SIG-M5 (cell line): ENCODE measurements at places on chromosomes 4 and X.

DNA sequence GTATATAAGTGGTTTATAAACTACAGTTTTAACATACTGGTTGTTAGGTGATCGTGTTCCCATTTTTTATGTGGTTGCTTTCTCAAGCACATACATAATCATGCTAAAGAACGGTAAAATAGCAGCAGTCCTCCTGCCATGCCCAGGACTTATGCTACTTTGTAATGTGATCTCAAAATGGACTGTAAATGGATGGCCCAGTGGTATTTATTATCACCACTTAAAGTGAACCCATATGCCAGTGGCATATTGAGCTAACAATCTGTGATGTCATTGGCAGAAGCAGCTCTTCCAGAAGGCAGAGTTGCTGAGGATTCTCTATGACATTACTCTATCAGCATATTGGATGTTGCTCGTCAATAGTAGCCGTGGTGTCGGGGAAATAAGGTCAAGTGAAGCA lies 28.6 kb downstream of the ANK2 start:
- no peak for DNase-seq

DNA sequence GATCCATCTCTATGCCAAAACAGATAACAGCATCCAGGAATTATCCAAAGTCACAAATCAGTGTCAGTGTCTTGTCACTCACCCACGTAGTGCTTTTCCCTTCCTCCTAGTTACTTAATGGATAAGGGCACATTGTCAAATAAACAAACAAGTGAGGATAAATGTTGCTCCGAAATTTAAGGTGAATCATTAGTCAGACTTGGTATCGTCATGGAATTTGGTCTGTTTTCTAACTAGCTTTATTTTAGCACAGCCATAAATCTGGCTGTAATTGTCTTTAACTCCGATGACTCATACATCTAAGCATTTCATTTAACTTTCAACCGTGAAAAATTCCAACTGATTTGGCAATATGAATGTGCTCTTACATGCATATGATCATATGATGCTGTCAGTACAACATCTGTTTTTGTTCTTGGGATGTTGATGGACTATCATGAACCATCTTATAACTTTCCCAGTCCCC lies 83.3 kb downstream of the SNCA start:
- no peak for DNase-seq

GRCh38 chrX:129877401-129877800 lies 28.6 kb upstream of the UTP14A start:
- DNase-seq: no peak

- no peak for DNase-seq
Observed at GRCh38 chr4:81722290-81722851, 250.7 kb upstream of the RASGEF1B start.

DNA sequence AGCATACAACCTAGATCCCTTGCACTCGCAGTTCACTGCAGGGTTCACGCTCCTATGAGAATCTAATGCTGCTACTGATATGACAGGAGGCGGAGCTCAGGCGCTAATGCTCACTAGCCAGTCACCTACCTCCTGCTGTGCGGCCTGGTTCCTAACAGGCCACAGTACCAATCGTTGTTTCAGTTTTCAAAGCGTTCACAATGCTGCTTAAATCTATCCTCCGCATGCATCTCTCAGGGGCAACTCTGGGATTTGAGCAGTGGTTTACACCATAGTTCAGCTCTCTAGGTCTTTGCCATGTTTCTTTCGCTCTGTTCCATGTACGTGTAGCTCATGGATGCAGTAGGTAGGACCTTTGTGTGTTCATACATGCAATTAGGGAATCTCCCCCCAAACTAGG lies 47.2 kb downstream of the CLOCK start:
- no peak for DNase-seq

DNA sequence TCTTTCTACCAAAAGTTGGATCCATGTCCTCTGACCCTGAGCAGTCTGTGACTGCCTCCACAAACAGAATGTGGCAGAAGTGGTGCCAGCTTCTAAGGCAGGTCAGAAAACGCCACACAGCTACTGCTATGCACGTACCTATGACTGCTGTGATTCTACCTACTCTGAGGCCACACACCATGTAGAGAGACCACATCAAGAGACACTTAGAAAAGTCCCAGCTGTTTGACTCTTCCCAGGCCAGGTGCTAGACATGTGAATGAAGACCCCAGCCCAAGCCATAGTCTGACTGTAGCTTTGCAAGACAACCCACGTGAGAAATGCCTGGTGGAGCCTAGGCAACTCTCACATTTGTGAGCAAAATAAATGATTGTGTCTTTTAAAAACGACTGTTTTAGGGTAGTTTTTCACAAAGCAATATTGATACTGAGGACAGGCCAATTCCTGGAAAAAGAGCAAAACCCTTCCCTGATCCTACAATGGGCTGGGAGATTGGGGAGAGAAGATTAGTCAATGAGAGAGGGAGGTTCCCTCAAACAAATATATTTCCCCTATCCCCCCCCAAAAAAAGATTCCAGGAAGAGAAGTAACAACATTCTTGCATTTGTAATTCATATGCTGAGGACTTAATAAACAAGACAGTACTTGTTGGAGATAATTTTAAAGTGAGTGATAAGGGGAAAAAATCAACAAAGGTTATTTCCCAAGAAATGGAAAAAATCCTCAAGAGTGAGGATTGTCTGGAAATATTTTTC lies 33.3 kb downstream of the FRYL start:
- no peak for DNase-seq

- no peak for DNase-seq
Observed at GRCh38 chrX:67604979-67605703, 61.3 kb downstream of the AR start.
